ENCODE measurements at places on chromosomes 3 and 15.

DNA sequence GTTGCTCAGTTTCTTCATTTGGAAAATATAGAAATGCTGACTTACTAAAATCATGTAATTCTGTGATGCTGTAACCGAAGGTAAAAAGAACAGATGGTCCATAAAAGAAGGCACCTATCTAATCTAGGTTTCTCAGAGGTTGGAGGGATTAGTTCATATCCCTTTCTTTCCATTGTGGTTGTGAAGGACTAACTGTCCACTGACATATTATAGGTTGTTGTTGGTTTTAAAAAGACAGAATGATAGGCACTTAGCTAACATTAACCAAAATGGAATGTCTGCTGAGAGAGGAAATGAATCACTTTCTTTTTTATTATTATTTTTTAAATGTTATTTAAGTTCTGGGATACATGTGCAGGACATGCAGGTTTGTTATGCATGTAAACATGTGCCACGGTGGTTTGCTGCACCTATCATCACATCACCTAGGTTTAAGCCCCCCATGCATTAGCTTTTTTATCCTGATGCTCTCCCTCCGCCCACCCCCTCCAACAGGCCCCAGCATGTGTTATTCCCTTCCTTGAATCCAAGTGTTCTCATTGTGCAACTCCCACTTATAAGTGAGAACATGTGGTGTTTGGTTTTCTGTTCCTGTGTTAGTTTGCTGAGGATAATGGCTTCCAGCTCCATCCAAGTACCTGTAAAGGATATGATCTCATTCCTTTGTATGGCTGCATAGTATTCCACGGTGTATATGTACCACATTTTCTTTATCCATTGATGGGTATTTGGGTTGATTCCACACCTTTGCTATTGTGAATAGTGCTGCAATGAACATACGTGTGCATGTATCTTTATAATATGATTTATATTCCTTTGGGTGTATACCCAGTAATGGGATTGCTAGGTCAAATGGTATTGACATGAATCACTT is 45.8 kb downstream of the ALDH1A2 start:
- no peaks in the 10 kb centered on the region for H3K4me1 ChIP-seq
- H3K4me3 ChIP-seq = no peak overlapping the region
- no peaks in the 10 kb centered on the region for H3K36me3 ChIP-seq
- peak; percentile 35 for DNase-seq
- no peaks in the 10 kb centered on the region for H3K27me3 ChIP-seq

GRCh38 chr3:123064914-123065313 is 1.9 kb upstream of the PDIA5 start:
- H3K4me3 ChIP-seq = no peak overlapping the region
- no peak for DNase-seq
- no peaks in the 10 kb centered on the region for H3K36me3 ChIP-seq
- H3K4me1 ChIP-seq = peaks cover 12% of the 10 kb centered on the region
- H3K27ac ChIP-seq = no peak overlapping the region
- peaks cover 10% of the 10 kb centered on the region for H3K27me3 ChIP-seq

GRCh38 chr3:11290743-11291680 is 18.8 kb downstream of the ATG7 start:
- H3K27me3 ChIP-seq = no peaks in the 10 kb centered on the region
- H3K27ac ChIP-seq = peak overlapping the region; percentile 40
- no peaks in the 10 kb centered on the region for H3K36me3 ChIP-seq
- H3K4me1 ChIP-seq = peaks cover 9% of the 10 kb centered on the region
- peak; percentile 64 for DNase-seq
- no peak overlapping the region for H3K4me3 ChIP-seq

GRCh38 chr3:108493862-108494261 is 16.5 kb downstream of the MYH15 start:
- H3K4me1 ChIP-seq = no peaks in the 10 kb centered on the region
- no peaks in the 10 kb centered on the region for H3K27me3 ChIP-seq
- DNase-seq = no peak
- H3K4me3 ChIP-seq = no peak overlapping the region

- H3K4me3 ChIP-seq = no peak overlapping the region
- no peaks in the 10 kb centered on the region for H3K4me1 ChIP-seq
- H3K36me3 ChIP-seq = no peaks in the 10 kb centered on the region
- DNase-seq = no peak
Measured at GRCh38 chr3:99640214-99640851, 1.9 kb downstream of the COL8A1 start.

GRCh38 chr15:77572186-77572585 is 60.5 kb downstream of the LINGO1 start:
- no peaks in the 10 kb centered on the region for H3K36me3 ChIP-seq
- H3K27ac ChIP-seq = no peak overlapping the region
- no peaks in the 10 kb centered on the region for H3K27me3 ChIP-seq
- DNase-seq = no peak

- H3K36me3 ChIP-seq = peaks cover 6% of the 10 kb centered on the region
- H3K4me1 ChIP-seq = peaks cover 43% of the 10 kb centered on the region
- H3K27ac ChIP-seq = no peak overlapping the region
- H3K4me3 ChIP-seq = no peak overlapping the region
- DNase-seq = no peak
Measured at GRCh38 chr3:46929324-46929723, 47.2 kb downstream of the CCDC12 start.

DNA sequence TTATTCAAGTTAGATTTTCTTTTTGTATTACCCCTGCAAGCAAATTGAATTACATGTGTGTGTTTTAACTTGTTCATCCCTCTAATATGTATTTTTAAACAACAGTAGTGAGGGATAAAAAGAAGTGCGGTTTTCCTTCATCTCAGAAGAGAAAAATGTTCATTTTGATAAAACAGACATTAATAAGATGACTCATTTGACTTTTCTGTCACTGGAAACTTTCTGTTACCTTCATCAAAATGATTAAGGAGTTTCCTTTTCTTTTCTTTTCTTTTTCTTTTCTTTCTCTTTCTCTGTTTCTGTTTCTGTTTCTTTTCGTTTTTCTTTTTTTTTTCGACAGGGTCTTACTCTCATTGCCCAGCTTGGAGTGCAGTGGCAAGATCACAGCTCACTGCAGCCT is 53.0 kb downstream of the ECT2 start:
- DNase-seq = no peak
- no peaks in the 10 kb centered on the region for H3K27me3 ChIP-seq
- H3K4me1 ChIP-seq = no peaks in the 10 kb centered on the region
- no peak overlapping the region for H3K4me3 ChIP-seq
- no peak overlapping the region for H3K27ac ChIP-seq

- DNase-seq = no peak
- no peak overlapping the region for H3K4me3 ChIP-seq
- no peaks in the 10 kb centered on the region for H3K36me3 ChIP-seq
- H3K27me3 ChIP-seq = no peaks in the 10 kb centered on the region
Measured at GRCh38 chr3:124774841-124775402, 44.7 kb downstream of the UMPS start.

DNA sequence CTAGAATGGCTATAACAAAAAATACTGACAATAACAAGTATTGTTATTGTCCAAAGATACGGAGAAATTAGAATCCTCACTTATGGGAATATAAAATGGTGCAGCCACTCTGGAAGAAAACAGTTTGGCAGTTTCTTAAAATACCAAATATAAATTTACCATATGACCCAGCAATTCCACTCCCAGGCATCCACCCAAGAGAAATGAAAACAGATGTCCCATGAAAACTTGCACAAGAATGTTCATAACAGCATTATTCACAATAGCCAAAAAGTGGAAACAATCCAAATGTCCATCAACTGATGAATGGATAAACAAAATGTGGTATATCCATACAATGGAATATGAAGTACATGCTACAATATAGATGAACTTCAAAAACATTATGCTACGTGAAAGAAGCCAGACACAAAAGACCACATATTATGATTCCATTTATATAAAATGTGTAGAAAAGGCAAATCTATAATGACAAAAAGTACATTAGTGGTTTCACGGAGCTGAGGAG is 9.4 kb downstream of the AAGAB start:
- no peak overlapping the region for H3K27ac ChIP-seq
- H3K4me1 ChIP-seq = no peaks in the 10 kb centered on the region
- H3K4me3 ChIP-seq = no peak overlapping the region
- H3K36me3 ChIP-seq = no peaks in the 10 kb centered on the region
- no peak for DNase-seq

DNA sequence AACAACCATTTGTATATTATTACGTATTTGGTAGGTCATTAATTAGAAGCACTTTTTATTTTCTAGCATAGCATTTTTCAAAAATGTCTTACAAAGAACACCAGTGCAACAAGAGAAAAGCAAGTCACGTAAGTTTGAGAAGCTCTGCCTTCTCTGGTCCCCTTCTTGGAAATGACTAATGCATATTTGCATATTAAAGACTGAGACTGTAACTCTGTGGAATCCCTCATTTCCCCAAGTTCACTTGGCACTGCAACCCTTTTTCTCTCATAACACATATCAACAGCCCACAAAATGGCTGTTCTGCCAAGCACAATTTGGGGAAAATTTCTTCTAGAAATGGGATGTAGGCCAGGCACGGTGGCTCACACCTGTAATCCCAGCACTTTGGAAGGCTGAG is 176.3 kb downstream of the ERC2 start:
- no peaks in the 10 kb centered on the region for H3K4me1 ChIP-seq
- DNase-seq = peak; percentile 78
- H3K4me3 ChIP-seq = no peak overlapping the region
- no peak overlapping the region for H3K27ac ChIP-seq
- no peaks in the 10 kb centered on the region for H3K36me3 ChIP-seq

DNA sequence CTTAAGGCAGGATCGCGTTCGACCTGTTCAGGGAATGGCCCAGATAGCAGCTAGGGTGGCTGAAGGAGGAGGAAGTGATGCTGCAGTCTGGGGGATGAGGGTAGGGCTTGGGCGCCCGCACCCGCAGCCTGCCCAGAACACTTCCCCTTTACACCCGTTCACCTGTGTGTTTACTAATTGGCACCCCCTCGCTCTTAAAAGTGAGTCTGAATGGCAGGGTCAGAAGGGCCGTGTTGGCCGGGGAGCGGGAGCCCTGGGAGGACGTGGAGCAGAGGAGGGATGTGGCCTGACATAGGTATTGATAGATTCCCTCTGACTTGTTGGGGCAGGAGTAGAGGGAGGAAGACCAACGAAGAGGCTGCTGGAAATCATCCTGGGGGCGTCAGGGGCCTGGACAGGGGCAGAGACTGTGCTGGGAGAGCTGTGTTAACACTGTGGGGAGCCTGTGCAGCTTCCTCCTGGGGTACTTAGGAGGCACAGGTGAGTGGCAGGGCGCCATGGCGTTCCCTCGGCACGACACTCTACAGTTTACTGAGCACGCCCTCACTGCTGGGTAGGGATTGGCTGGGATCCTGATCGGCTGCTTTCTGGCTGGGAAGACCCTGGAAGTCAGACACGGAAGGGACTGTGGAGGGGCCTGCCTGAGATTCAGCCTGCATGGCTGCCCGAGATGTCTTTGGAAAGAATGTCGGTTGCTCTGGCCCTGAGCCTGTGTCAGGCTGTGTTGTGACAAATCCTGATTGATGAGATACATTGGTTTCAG is 51.7 kb downstream of the SLC6A6 start:
- DNase-seq = no peak
- H3K4me1 ChIP-seq = peaks cover 14% of the 10 kb centered on the region
- no peak overlapping the region for H3K4me3 ChIP-seq
- peak overlapping the region; percentile 32 for H3K27ac ChIP-seq
- no peaks in the 10 kb centered on the region for H3K27me3 ChIP-seq

DNA sequence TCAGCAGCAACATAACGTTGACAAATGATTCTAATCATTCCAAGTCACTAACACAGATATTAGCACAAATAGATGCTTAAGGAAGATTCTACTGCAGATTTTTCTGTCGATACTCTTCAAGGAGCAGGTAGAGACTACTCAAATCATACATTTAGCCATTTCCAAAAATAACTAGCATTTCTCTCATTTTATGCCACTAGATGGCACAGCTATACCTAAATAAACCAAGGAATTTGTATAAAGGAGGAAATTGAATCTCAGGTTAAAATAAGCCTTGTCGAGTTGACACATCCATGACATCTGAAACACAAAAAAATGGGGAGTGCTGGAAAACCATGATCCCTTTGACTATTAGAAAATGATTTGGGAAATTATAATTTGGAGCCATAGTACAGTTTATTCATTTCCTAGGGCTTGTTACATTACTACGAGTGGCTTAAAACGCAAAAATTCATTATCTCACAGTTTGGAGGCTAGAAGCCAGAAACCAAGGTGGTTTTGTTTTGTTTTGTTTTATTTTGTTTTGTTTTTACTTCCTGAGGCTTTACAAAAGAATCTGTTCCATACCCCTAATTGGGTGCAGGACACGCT is 59.5 kb upstream of the STRIT1 start:
- no peak overlapping the region for H3K27ac ChIP-seq
- no peaks in the 10 kb centered on the region for H3K27me3 ChIP-seq
- no peaks in the 10 kb centered on the region for H3K36me3 ChIP-seq
- no peaks in the 10 kb centered on the region for H3K4me1 ChIP-seq

- DNase-seq = no peak
- H3K27ac ChIP-seq = no peak overlapping the region
- H3K27me3 ChIP-seq = peaks cover 3% of the 10 kb centered on the region
- peak overlapping the region; percentile 33 for H3K4me3 ChIP-seq
Measured at GRCh38 chr15:74364936-74365597, 2.4 kb downstream of the CYP11A1 start.

DNA sequence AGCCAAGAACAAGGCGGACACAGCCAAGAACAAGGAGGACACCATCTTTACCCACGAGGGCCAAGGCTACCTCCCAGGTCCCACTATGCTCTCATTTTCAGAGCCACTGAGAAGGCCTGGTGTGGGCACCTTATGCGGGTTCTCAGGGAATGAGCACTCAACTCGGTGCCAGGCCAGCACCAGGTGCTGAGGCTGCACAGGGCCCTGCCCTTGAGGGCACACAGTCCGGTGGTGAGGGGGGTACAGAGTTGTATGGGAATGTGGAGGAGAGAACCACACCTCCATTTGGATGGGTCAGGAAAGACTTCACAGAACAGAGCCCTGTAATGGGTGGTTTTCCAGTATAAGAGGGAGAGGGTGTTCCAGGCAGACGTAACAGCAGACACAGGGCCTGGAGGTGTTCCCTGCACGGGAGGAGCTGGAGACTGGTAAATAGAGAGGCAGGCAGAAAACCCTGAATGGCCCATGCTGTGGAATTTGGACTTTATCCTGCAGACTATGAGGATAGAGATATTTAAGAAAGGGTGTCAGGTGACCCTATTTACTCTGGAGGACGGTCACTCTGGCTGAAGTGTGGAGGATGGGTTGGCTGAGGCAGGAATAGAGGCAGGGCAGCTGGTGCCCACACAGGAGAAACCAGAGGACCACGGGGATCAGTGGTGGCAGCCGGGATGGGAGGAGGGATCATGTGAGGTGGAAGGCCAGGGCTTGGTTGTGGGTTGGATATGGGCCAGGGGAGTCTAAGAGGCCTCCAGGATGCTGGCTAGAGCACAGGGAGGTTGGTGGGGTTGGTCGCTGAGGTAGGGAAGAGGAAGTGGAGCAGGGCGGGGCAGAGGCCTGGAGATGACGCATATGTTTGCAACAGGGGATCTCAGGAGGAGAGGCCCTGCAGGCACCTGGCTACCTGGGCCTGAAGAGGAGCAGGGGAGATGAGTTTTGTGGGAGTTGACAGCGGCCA is 34.6 kb downstream of the CRABP1 start:
- no peak overlapping the region for H3K27ac ChIP-seq
- H3K4me3 ChIP-seq = no peak overlapping the region
- H3K4me1 ChIP-seq = no peaks in the 10 kb centered on the region
- no peak for DNase-seq
- H3K27me3 ChIP-seq = no peaks in the 10 kb centered on the region
- no peaks in the 10 kb centered on the region for H3K36me3 ChIP-seq
